ENCODE measurements at places on chromosomes 7 and 10. TPM values are rescaled to one million over a fixed set of nuclear protein-coding genes. Genes with fewer than 3 reads are reported as not detected.

LIPF gene
- not detected for total RNA-seq

GOLGA7B gene
- 0.54 TPM for total RNA-seq

MEOX2 gene
- total RNA-seq, result 6.9 TPM

GHRHR gene
- not detected for total RNA-seq

CLCN1 gene
- total RNA-seq, result not detected

SPDYE2B gene
- total RNA-seq, result not detected

TMEM273 gene
- 16.6 TPM for total RNA-seq

SORCS3 gene
- not detected for total RNA-seq

AKR1C4 gene
- not detected for total RNA-seq

MCM10 gene
- 0.22 TPM for total RNA-seq

AKR1C2 gene
- 8.5 TPM for total RNA-seq

TBC1D12 gene
- total RNA-seq, result 6.3 TPM

VWDE gene
- total RNA-seq, result 0.38 TPM

FAM200A gene
- total RNA-seq, result 4.9 TPM

TMED4 gene
- 73.8 TPM for total RNA-seq

CRTAC1 gene
- total RNA-seq, result 3.2 TPM

NPC1L1 gene
- 0.19 TPM for total RNA-seq

GNG11 gene
- 14.3 TPM for total RNA-seq

SFMBT2 gene
- total RNA-seq, result 14.2 TPM

BMPER gene
- 1.9 TPM for total RNA-seq

FAM25G gene
- not detected for total RNA-seq

INHBA gene
- 14.1 TPM for total RNA-seq

SPDYE1 gene
- 0.13 TPM for total RNA-seq

RHBDD2 gene
- 33.6 TPM for total RNA-seq

ELFN1 gene
- total RNA-seq, result 7.4 TPM

TAS2R4 gene
- 0.54 TPM for total RNA-seq

AKR1B1 gene
- total RNA-seq, result 193 TPM

MSS51 gene
- total RNA-seq, result 9.6 TPM

AASS gene
- 20.6 TPM for total RNA-seq

ASZ1 gene
- not detected for total RNA-seq

SFRP5 gene
- 3.2 TPM for total RNA-seq

Data from cardiac septum (tissue), 1 donor.